ENCODE measurements at places on chromosomes 5 and 9.

- no peak for DNase-seq
These were observed 100.7 kb downstream of the YTHDC2 start for GRCh38 chr5:113614191-113614590.

DNA sequence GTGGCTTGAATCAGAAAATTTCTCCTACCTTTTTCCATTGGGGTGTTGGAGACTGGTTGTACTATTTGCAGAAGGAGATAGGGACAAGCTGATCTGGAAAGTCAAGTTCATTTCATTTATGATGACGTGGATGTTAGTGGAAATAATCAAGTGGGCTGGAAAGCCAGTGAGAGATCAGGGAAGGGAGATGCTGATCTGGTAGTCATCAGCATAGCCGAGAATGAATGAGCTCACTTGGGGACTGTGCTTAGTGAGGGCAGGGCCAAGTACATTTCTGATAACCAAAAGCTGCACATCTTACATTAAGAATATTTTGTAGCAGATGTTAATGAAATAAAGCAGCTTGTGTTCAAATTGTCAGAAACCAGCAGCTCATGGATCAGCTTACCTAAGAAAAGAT is 12.1 kb downstream of the MAN2A1 start:
- DNase-seq, result no peak

- no peak for DNase-seq
These were observed 5.1 kb downstream of the B4GALT7 start for GRCh38 chr5:177605078-177605477.

GRCh38 chr9:129580211-129580915 is 40.5 kb downstream of the C9orf50 start:
- DNase-seq, result no peak

DNA sequence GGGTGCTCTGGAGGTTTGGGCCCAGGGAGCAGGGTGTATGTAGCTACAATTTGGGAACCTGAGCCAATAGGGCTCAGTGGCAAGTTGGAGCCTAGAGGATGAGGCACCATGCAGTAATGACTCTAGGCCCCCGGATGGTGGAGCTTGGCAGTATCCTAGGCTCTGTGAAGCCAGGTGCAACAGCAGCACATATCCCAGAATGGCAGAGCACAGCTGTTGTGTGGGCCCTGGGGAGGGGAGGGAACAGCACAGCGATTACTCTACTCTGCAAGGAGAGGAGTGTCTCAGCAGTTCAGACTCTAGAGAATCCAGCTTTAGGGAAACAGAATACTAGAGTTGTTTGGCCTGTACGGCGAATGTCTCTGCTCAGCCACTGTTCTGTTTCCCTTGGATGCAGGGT is 56.1 kb downstream of the LRRTM2 start:
- no peak for DNase-seq

DNA sequence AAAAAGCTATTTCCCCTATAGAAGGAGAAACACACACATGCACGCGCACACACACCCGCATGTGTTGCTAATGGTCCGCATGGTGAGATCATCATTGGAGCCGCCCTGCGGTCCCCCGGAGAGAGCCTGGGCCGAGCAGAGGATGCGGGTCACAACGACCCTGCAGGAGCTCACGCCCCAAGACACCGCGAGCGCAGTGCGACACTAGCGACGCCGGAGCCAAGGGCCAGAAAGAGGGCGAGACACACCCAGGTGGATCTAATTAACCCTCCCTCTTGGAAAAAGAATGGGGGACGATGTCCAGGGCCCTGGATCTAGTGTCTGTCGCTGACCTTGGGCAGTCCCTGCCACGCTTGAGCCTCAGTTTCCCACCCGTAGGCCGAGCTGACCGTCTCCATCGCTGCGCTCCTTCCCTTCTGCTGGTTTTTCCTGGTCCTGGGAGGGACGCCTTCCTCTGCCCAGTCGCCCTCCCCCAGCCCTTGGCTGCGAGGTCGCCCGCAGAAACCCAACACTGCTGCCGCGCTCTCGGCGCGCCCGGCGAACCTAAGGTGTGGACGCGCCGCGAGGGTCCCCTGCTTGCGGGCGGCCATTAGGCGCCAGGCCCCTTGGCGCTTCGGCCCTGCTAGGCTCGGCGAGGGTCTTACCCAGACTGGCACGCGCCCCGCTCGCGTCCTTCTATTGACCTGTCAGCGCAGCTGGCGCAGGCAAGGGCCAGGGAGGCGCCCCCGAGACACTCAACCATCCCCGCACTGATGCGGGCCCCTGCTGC is 47.5 kb upstream of the RNF20 start:
- no peak for DNase-seq

GRCh38 chr9:75892216-75892911 is 1.9 kb downstream of the PCSK5 start:
- no peak for DNase-seq

DNA sequence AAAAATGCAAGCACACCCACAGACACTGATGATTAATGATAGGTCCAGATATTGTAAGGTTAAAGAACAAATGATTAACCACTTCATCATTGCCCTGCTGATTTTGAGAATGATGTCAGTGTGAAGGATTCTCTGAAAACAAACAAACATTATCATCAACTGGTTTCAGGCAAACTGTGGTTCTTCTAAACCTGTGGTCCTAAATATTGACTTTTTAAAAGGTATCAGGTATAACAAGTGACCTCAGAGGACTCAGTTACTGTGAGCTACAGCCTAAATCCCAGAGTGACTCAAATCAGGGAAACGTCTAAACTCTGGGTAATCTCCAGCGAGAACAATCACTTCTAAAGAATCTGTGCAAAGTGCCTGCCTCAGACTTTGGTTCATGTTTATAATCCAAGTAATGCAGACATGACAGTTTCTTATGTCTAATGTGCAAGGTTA is 172.3 kb upstream of the CDH6 start:
- no peak for DNase-seq

DNA sequence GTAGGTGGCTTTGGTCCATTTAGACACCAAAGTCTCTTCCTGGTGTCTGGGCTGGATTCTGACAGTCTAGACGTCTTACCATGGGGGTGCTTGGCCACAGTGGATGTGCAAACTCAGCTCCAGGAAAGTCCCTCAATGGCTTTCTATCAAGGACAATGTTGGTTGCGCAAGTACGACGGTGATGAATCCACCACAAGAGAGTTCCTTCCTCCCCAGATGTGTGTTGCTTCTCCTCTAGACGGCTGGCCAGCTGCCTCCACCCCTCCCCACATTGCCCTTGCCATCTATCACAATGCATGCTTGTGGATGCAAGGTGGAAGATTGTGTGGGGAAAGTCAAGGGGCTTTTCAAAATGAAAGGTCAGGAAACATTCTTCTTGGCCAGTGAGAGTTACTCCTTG is 89.7 kb upstream of the IRX2 start:
- no peak for DNase-seq

GRCh38 chr9:78074385-78075291 is 43.0 kb upstream of the GNAQ start:
- DNase-seq, result no peak
